ENCODE measurements at places on chromosomes 16 and 17.

- no peak for DNase-seq
Observed at GRCh38 chr17:7241090-7241733, 1.0 kb downstream of the GABARAP start.

GRCh38 chr17:49577963-49578362 lies 2.3 kb downstream of the NXPH3 start:
- DNase-seq = no peak

- DNase-seq = no peak
Observed at GRCh38 chr16:51797669-51798259, 646.7 kb upstream of the SALL1 start.

- no peak for DNase-seq
Observed at GRCh38 chr17:78839235-78839761, 1.3 kb downstream of the USP36 start.

- no peak for DNase-seq
Observed at GRCh38 chr17:70919241-70919640, 749.9 kb downstream of the KCNJ2 start.

DNA sequence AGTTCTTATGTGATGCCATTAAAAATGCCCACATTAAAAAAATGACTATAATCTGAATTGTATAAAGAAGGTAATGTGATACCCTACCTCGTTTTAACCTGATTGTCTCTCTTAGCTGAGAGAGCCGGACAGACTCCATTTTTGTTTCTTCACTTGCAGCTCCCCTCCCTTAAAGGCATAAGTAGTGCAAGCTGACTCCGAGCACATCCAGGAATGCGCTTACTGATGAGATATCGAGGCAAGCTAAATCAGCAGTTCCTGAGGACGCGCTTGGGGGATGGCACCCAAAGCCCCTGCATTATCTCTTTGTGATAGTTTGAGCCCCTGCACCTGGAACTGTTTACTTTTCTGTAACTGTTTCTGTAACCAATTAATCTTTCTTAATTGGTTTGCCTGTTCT lies 6.3 kb downstream of the KRT24 start:
- no peak for DNase-seq

DNA sequence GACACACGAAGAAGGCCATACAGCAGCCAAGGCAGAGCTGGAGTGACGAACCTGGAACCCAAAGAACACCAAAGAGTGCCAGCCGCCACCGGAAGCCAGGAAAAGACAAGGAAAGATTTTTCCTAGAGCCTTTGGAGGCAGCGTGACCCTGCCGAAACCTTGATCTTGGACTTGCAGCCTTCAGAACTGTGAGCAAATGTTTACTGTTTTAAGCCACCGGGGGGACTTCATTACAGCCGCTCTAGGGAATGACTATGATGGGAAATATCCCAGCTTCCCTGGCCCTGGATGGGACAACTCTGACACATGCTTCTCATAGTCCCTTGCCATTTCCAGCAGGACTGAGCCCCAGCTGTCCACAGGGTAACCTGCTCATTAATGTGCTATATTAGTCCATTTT lies 270.6 kb downstream of the HAPSTR1 start:
- DNase-seq = no peak
